ENCODE measurements at places on chromosomes 12 and 14.

DNA sequence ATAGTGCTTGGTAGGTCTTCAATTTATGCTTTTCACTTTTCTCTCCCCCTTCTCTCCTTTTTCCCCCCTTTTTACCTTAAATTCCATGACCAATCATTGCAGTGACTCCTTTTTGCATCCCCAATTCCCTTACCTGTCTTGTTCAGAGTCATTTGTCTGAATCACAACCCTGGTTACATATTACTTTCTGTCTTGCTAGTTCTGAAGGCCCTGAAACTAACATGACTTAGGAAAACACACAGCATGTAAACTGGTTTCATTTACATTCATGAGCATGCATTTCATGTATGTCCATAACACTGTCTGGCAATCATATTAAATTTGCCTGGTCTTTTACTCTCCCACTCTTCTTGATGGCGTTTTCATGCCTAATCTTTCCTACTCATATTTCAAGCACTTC, 20.3 kb upstream of the FOXG1 start:
- no peak for DNase-seq

- DNase-seq = no peak
Observed at GRCh38 chr14:90266441-90267154, 10.2 kb downstream of the PSMC1 start.

GRCh38 chr12:716506-716905, 35.9 kb upstream of the WNK1 start:
- peak; percentile 66 for DNase-seq

- no peak for DNase-seq
Observed at GRCh38 chr12:123131291-123131832, 19.5 kb downstream of the PITPNM2 start.

DNA sequence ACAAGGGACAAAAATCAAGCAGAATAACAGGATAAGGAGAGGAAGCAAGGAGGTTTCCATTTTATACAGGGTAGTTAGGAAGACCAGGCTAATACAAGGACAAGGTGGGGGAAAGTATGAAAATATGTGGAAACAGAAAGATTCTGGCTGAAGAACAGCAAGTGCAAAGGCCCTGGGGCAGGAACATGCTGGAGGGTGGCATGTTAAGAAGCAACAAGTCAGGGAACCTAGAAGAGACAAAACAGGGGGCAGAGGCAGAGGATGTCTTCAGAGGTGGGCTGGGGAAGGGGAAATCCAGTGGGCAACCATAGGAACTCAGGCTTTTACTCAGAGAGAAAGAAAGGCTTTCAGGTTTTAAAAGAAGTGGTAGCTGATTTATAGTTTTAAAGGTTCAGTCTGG, 54.8 kb downstream of the NT5DC3 start:
- DNase-seq = no peak

DNA sequence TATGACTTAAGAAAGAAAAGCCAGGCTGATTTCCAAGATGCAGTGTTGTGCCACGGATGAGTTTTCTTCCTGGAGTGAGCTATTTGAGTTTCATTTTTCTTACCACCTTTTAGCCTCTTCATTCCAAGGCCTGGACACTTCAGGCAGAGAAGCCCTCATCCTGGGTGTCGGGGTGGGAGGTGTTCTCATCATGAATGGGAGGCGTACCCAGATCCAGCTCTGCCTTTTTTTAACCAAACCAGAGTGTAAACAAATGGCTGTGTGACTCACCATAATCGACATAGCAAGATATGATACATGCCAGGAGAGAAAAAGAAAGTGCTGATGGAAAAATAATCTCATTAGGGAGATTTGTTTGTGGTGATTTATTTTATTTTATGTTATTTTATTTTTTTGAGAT, 79.9 kb downstream of the ARF6 start:
- DNase-seq = peak; percentile 58

GRCh38 chr12:89542912-89543592, 17.2 kb upstream of the POC1B start:
- peak; percentile 70 for DNase-seq

DNA sequence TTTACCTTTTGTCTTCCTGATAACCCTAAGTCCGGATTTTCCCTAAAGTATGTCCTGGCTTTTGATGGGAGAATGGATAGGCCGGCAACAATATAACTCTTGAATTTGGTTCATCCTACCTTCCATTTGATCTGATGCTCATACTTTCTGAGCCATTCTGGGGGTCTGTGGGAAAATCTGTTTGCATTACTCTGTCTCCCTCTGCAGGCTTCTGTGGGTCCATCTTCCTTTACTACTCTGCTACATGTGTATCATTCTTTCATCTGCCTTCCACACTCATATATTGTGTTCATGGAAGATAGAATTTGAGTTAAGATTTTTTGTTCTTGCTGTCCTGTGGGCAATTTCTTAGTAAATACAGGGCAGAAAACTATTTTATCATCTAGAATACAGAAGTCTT, 101.5 kb downstream of the NAV3 start:
- no peak for DNase-seq

GRCh38 chr14:31712244-31713127, 151.3 kb downstream of the NUBPL start:
- no peak for DNase-seq

GRCh38 chr12:129073157-129073915, 220.1 kb downstream of the GLT1D1 start:
- no peak for DNase-seq

GRCh38 chr14:20617138-20618003, 24.1 kb downstream of the OR6S1 start:
- DNase-seq = no peak

- no peak for DNase-seq
Observed at GRCh38 chr12:84435682-84436081, 476.9 kb downstream of the SLC6A15 start.

DNA sequence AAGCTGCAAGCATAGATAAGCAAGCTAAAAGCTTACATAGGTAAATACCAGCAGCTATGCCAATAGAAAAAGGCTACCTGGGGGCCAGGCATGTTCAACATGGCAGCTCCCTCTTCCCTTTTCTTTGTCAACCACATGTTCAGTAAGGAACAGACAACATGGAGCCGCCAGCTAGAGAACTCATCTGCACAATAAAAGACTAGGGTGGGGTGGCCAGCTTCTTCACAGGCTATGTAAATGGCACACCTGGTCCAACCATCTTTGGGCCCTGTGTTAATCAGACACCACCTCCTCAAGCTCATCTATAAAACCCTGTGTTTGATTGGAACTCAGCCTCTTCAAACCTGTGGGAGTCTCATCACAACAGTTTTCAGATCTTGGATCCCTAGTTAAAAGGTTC, 129.7 kb upstream of the TMPO start:
- no peak for DNase-seq

DNA sequence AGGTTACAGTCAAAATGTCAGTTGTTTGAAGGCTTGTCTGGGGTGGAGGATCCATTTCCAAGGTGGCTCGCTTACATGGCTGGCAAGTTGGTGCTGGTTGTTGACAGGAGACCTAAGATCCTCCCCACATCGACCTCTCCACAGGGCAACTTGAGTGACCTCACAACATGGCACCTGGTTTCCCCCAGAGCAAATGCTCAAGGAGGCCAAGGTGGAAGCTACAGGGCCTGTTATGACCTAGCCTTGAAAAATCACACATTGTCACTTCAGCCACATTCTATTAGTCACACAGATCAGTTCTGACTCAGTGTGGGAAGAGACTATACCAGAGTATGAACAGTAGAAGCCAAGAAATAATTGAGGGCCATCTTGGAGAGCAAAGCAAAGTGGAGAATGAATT, 11.3 kb upstream of the GNG2 start:
- DNase-seq = peak; percentile 61

DNA sequence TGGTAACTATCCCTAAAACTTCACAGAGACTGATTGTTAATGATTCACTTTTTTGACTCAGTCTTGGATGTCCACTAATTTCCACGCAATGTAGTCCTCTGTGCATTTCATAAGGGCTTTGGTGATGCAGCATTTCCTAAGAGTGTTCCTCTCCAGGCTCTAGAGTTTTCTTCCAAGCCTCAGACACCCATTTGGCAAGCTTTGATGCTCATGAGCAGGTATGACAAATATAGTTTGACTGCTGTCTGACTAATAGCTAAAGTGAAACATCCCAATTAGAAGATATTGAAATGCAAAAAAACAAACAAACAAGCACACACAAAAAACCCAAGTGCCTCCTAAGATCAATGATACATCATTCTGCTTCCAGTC, 1.5 kb upstream of the VAMP1 start:
- DNase-seq = no peak

- no peak for DNase-seq
Observed at GRCh38 chr14:65132855-65133254, 30.5 kb upstream of the MAX start.

GRCh38 chr12:96335270-96335669, 65.0 kb downstream of the CDK17 start:
- no peak for DNase-seq

DNA sequence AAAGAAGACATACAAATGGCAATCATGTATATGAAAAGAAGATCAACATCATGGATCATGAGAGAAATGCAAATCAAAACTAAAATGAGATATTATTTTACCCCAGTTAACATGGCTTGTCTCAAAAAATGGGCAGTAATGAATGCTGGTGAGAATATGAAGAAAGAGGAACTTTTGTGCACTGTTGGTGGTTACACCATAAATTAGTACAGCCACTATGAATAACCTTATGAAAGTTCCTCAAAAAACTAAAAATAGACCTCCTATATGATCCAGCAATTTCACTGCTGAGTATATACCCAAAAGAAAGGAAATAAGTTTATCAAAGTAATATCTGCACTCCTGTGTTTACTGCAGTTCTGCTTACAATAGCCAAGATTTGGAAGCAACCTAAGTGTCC, 151.7 kb downstream of the PDZRN4 start:
- no peak for DNase-seq

GRCh38 chr12:98719515-98720504, 74.7 kb downstream of the APAF1 start:
- no peak for DNase-seq

- DNase-seq = no peak
Observed at GRCh38 chr14:101657372-101657771, 96.1 kb downstream of the DIO3 start.

GRCh38 chr14:37810094-37810801, 214.8 kb downstream of the TTC6 start:
- no peak for DNase-seq

DNA sequence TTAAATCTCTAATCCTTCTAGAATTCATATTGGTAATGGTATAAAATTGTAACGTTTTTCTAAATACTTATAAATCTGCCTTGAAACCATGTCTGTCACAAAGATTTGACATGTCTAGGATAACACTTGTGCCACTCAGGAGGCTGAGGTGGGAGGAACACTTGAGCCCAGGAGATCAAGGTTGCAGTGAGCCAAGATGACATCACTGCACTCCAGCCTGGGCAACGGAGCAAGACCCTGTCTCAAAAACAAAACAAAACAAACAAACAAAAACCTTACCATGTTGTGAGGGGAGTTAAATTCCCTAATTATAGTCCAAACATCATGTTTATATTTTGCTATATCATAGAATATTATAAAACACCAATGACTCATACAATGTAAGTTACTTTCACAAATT, 317.5 kb upstream of the SOX5 start:
- no peak for DNase-seq

GRCh38 chr12:81224626-81225025, 146.7 kb downstream of the ACSS3 start:
- no peak for DNase-seq

DNA sequence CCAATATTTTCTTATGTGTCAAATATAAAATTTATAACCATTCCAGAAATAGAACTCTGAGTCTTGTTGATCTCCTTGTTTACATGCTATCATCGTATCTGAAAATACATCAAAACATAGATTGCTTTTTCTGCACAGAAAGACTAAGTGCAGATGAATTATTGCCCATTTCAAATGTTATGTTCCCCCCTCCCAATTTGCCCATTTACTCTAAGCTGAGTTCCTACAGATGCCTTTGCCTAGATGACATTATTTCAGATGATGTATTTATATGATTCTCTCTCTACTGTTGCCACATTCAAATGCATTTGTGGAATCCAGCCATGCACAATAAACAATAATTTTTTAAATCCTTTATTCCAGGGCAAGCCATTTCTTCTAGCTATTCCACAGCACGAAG, 810.1 kb upstream of the MGAT4C start:
- no peak for DNase-seq

DNA sequence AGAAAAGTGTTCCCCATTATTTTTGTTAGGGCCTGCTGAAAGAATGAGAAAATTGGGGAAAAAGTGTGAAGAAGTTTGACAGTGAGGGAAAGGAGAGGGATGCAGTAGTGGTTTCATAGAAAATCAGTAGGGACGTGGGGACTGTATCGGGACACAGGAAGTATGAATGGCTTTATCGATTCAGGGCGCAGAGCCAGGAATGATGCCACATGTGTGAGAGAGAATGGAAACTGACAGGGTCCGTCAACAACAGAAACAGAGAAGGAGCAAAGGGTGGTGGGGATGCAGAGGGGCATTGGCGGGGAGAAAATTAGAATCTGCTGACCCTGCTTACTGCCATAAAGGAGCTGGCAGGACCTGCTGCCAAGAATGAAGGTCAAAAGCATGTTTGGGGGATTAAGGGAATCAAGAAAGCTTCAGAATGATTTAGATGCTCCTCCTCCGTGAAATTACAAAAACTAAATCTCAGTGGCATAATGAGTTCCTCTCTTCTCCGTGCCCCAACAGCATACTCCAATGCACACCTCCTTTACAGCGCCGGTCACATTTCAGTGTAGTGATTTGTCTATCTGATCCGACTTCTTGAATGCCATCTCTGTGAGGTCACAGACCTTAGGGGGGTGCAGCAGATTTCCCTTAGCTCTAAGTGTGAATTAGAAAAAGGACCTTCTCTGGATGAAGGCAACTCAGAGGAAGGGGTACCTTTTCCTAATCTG, 92.6 kb downstream of the EMP1 start:
- DNase-seq = no peak

DNA sequence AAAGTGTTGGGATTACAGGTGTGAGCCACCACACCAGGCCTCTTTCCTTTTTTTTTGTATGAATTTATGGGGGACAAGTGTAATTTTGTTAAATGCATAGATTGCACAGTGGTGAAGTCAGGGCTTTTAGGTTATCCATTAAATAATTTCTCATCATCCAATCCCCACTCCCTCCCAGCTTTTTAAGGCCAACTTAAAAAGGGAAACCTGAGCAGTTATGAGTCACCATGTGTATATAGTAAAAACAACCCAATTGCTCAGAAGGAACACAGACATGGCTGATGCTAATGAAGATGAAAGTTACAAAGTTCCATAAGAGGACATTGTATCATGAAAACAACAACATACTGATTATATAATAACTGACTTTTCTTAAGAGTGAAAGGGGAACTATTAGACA, 25.6 kb upstream of the ARID2 start:
- DNase-seq = no peak

GRCh38 chr12:90974286-90974685, 19.3 kb upstream of the CCER1 start:
- DNase-seq = no peak

- DNase-seq = no peak
Observed at GRCh38 chr14:51507511-51507905, 144.2 kb upstream of the FRMD6 start.

DNA sequence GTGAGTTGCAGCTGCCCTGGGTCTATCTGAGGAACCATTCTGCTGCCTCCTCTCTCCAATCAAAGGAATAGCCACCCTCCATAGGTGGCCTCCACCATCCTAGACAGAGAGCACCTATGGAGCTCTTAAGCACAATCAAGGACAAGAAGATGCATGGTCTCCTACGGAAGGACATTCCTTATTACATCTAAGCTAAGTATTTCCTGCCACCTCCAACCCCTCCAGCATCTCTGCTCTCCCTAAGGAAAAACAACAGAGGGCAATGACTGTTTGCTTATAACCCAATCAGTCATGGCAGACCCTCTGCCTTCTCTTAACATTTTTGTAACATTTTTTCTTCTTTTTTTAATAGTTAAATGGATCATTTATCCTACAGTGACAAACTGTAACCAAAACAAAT, 14.8 kb upstream of the OR6J1 start:
- DNase-seq = no peak

- DNase-seq = no peak
Observed at GRCh38 chr12:121001060-121001459, 15.2 kb downstream of the C12orf43 start.
